ENCODE measurements at places on chromosomes 16 and 17. TPM values are rescaled to one million over a fixed set of nuclear protein-coding genes. Genes with fewer than 3 reads are reported as not detected.
A peak's percentile ranks its signal among the peaks of the same experiment; 100 is the strongest.

Gene EMC8
- 34.4 TPM for total RNA-seq

Gene EFNB3
- not detected for total RNA-seq

Gene TMEM235
- not detected for total RNA-seq

Gene PERCC1
- total RNA-seq = not detected

Gene MC1R
- 0.72 TPM for total RNA-seq

Gene KRT27
- not detected for total RNA-seq

Gene ANKS4B
- 0.08 TPM for total RNA-seq

Gene CA10
- total RNA-seq = not detected

Gene CA5A
- total RNA-seq = not detected

Gene HOXB1
- total RNA-seq = not detected

GRCh38 chr16:24962747-24963146 lies 52.4 kb downstream of the ARHGAP17 start:
- no peak overlapping the region for H3K27ac ChIP-seq
- H3K4me1 ChIP-seq = no peaks in the 10 kb centered on the region
- no peak for DNase-seq
- H3K36me3 ChIP-seq = peaks cover 38% of the 10 kb centered on the region

- DNase-seq = no peak
- H3K36me3 ChIP-seq = no peaks in the 10 kb centered on the region
- H3K4me3 ChIP-seq = no peak overlapping the region
Measured at GRCh38 chr17:9124554-9124935, 103.2 kb downstream of the NTN1 start.

- H3K27me3 ChIP-seq = no peaks in the 10 kb centered on the region
- no peak overlapping the region for H3K4me3 ChIP-seq
- DNase-seq = no peak
- peaks cover 7% of the 10 kb centered on the region for H3K36me3 ChIP-seq
- H3K4me1 ChIP-seq = peaks cover 27% of the 10 kb centered on the region
Measured at GRCh38 chr17:82876602-82877379, 37.0 kb upstream of the ZNF750 start.

- H3K27me3 ChIP-seq = no peaks in the 10 kb centered on the region
- peaks cover 28% of the 10 kb centered on the region for H3K36me3 ChIP-seq
- no peak overlapping the region for H3K4me3 ChIP-seq
- H3K27ac ChIP-seq = no peak overlapping the region
- no peaks in the 10 kb centered on the region for H3K4me1 ChIP-seq
Measured at GRCh38 chr16:22313876-22314470, 16.8 kb downstream of the POLR3E start.

DNA sequence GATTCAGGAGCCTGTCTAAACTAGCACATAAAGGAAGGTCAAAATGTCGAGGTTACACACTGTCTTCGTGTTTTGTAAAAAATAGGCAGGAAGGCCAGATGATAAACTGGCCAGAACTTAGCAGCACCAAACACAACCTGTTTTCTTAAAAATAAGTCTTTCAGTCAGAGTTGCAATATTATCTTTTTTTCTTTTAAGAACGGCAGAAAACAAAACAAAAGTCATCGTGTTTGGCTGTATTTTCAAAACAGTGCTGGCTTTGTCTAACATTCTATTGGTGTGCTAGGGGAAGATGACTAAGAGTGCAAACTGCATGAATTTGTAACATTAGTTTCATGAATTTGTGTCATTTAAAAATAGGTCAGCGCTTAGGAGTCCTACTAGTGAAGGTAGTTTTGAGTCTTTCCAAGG lies 5.3 kb downstream of the MAF start:
- H3K36me3 ChIP-seq = no peaks in the 10 kb centered on the region
- no peak for DNase-seq
- H3K4me3 ChIP-seq = no peak overlapping the region
- no peaks in the 10 kb centered on the region for H3K4me1 ChIP-seq

- no peak overlapping the region for H3K4me3 ChIP-seq
- no peak for DNase-seq
- no peaks in the 10 kb centered on the region for H3K36me3 ChIP-seq
- H3K4me1 ChIP-seq = peaks cover 11% of the 10 kb centered on the region
Measured at GRCh38 chr17:39706921-39707337, 7.1 kb downstream of the ERBB2 start.

- H3K27ac ChIP-seq = no peak overlapping the region
- no peaks in the 10 kb centered on the region for H3K36me3 ChIP-seq
- peaks cover 30% of the 10 kb centered on the region for H3K4me1 ChIP-seq
- no peaks in the 10 kb centered on the region for H3K27me3 ChIP-seq
- no peak overlapping the region for H3K4me3 ChIP-seq
Measured at GRCh38 chr17:38697061-38697820, 7.8 kb upstream of the MLLT6 start.

DNA sequence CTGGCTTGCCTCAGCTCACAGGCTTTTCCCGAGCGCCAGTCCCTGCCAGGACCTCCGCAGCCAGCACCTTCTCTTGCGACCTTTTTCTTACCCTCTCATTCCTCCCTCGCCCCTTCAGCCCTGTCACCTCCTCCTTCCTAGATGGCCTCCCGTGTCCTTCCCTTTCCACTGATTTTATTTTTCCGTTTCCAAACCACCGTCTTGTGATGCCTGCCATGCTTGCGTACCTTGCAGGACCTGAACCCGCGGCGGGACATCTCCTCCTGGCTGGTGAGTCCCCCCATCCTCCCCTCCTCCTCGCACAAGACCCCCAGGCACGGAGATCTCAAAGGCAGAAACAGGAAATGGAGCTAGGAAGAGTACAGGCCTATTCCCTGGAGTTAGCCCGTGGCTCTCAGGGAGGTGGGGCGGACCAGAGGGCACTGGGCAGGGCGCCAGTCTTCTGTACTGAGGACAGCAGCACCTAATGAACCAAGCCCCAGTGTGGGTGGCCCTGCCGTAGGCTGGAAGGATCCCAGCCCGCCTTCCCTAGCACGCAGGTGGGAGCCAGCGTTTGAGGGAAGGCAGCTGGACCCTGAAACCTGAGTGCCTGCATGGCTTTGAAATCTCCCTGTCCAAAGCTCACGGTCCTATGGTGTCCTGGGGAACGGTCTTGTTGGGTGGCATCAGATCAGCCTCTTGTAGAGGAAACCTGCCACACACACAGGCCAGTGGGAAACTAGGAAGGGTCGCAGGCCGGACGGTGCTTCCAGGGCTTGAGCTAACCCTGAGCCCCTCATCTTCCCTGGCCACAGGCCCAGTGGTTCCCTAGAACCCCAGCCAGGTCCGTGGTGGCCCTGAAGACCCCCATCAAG lies 612 bp downstream of the CISD3 start:
- H3K4me1 ChIP-seq = peaks cover 38% of the 10 kb centered on the region
- DNase-seq = no peak
- peak overlapping the region; percentile 34 for H3K27ac ChIP-seq
- no peaks in the 10 kb centered on the region for H3K27me3 ChIP-seq
- peaks cover 9% of the 10 kb centered on the region for H3K36me3 ChIP-seq

- H3K4me1 ChIP-seq = peaks cover 9% of the 10 kb centered on the region
- no peaks in the 10 kb centered on the region for H3K27me3 ChIP-seq
- no peak overlapping the region for H3K4me3 ChIP-seq
- no peaks in the 10 kb centered on the region for H3K36me3 ChIP-seq
- H3K27ac ChIP-seq = no peak overlapping the region
- no peak for DNase-seq
Measured at GRCh38 chr17:28518578-28518977, 12.4 kb downstream of the FOXN1 start.

- H3K27me3 ChIP-seq = no peaks in the 10 kb centered on the region
- peak overlapping the region; percentile 87 for H3K27ac ChIP-seq
- H3K36me3 ChIP-seq = peaks cover 16% of the 10 kb centered on the region
- peaks cover 10% of the 10 kb centered on the region for H3K4me1 ChIP-seq
Measured at GRCh38 chr17:7249214-7249613, 2.3 kb downstream of the CTDNEP1 start.

DNA sequence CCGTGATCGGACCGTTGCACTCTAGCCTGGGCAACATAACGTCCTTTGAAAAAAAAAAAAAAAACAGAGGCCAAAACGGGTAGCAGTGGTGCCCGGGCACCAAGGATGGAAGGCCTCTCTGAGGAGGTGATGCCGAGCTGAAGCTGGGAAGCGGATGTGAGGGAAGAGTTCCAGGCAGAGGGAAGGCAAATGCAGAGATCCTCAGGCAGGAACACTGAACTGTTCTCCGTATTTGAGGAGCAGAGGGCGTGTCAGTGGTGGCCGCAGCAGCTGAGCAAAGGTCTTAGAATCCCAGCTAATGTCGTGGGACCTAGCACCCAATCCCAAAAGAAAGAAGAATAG lies 656 bp upstream of the KCTD13 start:
- no peak for DNase-seq
- H3K27me3 ChIP-seq = no peaks in the 10 kb centered on the region
- peaks cover 11% of the 10 kb centered on the region for H3K4me1 ChIP-seq
- H3K4me3 ChIP-seq = peak overlapping the region; percentile 97

GRCh38 chr16:72995151-72995881 lies 52.6 kb downstream of the ZFHX3 start:
- H3K4me1 ChIP-seq = no peaks in the 10 kb centered on the region
- H3K27ac ChIP-seq = no peak overlapping the region
- DNase-seq = no peak

- no peak for DNase-seq
- H3K27me3 ChIP-seq = no peaks in the 10 kb centered on the region
- H3K4me1 ChIP-seq = no peaks in the 10 kb centered on the region
- no peaks in the 10 kb centered on the region for H3K36me3 ChIP-seq
Measured at GRCh38 chr16:87145181-87146176, 171.7 kb downstream of the C16orf95 start.

GRCh38 chr16:70685938-70686375 lies at the start of gene MTSS2:
MTSS2 (minus strand) TSS chr16:70686053; CDS start chr16:70685791, 262 bp downstream.
- DNase-seq = no peak
- H3K27me3 ChIP-seq = no peaks in the 10 kb centered on the region
- H3K4me1 ChIP-seq = no peaks in the 10 kb centered on the region
- no peaks in the 10 kb centered on the region for H3K36me3 ChIP-seq

GRCh38 chr17:39011907-39012468 lies 44.8 kb upstream of the FBXO47 start:
- no peak overlapping the region for H3K27ac ChIP-seq
- no peaks in the 10 kb centered on the region for H3K27me3 ChIP-seq
- H3K4me3 ChIP-seq = no peak overlapping the region
- no peak for DNase-seq

DNA sequence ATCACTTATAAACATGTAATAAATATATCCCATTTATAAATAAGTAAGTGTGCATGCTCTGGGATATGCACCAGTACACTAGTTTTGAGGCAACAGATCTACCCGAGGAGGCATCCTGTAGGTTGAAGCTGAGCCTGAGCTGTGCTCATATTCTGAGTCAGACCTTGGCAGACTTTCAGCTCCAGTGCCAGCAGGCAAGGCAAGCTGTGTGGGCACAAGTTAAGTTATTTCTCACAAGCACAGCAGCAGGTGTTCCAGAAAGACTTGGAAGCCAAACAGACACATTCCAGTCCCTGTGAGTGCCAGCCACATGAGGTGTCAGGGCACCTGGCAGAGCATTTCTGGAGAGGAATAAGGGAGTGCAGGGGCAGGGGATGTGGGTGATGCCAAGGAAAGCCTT lies 1.3 kb upstream of the CLEC19A start:
- no peak overlapping the region for H3K27ac ChIP-seq
- no peaks in the 10 kb centered on the region for H3K4me1 ChIP-seq
- DNase-seq = no peak
- no peaks in the 10 kb centered on the region for H3K27me3 ChIP-seq

DNA sequence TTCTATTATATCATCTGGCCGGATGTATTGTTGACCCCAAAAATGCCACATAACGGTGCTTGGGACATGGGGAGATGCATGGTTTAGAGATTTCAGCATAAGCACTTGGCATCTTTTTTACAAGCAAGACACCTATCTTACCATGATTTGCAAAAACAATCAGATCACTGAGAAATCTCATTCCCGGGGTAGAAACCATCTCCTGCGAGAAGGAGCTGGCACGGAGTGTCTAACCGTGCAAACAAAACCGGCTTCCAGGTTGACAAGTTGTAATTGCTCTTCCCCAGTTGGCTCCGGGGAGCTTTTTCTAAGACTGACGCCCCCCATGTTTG lies 1.0 kb downstream of the SLC16A6 start:
- no peaks in the 10 kb centered on the region for H3K27me3 ChIP-seq
- H3K4me1 ChIP-seq = peaks cover 16% of the 10 kb centered on the region
- peak overlapping the region; percentile 69 for H3K4me3 ChIP-seq
- no peak for DNase-seq
- no peaks in the 10 kb centered on the region for H3K36me3 ChIP-seq

DNA sequence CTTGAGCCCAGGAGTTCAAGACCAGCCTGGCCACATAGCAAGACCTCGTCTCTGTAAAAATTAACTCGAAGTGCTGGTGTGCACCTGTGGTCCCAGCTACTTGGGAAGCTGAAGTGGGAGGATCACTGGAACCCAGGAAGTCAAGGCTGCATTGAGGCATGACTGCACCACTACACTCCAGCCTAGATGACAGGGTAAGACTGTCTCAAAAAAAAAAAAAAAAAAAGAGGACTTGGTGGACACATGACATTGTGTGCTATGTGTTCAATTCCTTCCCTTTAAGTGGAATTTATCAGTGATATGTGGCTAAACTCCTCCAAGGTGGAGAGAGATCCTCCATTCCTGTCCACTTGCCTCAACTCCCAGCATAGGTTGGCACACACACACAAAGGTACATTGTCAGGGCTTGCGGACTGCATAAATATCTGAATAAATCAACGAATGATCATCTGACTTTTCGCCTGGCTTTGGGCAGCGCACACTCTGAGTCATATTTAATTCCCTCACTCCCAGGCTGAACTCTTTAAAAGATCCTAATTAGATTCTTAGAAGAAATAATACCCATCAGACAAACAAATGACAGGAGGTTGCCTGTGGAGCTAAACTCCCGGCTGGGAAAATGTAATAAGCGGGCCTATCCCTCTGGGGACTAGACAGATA lies 25.0 kb upstream of the SYT17 start:
- no peak for DNase-seq
- no peaks in the 10 kb centered on the region for H3K4me1 ChIP-seq
- H3K4me3 ChIP-seq = no peak overlapping the region
- H3K27me3 ChIP-seq = 0 out of 2 replicates have a peak, but pooled peaks cover 2% of the 10 kb centered on the region
- H3K36me3 ChIP-seq = no peaks in the 10 kb centered on the region
- H3K27ac ChIP-seq = no peak overlapping the region

GRCh38 chr17:39064374-39064773 lies 87.1 kb downstream of the PLXDC1 start:
- no peak overlapping the region for H3K4me3 ChIP-seq
- H3K36me3 ChIP-seq = no peaks in the 10 kb centered on the region
- H3K4me1 ChIP-seq = no peaks in the 10 kb centered on the region
- no peak overlapping the region for H3K27ac ChIP-seq
- DNase-seq = no peak

GRCh38 chr17:81416612-81417011 lies 21.4 kb downstream of the BAHCC1 start:
- H3K4me3 ChIP-seq = no peak overlapping the region
- H3K27me3 ChIP-seq = no peaks in the 10 kb centered on the region
- no peaks in the 10 kb centered on the region for H3K36me3 ChIP-seq

Measured in GM12878 (cell line).